ENCODE measurements at places on chromosomes 3 and 15.

DNA sequence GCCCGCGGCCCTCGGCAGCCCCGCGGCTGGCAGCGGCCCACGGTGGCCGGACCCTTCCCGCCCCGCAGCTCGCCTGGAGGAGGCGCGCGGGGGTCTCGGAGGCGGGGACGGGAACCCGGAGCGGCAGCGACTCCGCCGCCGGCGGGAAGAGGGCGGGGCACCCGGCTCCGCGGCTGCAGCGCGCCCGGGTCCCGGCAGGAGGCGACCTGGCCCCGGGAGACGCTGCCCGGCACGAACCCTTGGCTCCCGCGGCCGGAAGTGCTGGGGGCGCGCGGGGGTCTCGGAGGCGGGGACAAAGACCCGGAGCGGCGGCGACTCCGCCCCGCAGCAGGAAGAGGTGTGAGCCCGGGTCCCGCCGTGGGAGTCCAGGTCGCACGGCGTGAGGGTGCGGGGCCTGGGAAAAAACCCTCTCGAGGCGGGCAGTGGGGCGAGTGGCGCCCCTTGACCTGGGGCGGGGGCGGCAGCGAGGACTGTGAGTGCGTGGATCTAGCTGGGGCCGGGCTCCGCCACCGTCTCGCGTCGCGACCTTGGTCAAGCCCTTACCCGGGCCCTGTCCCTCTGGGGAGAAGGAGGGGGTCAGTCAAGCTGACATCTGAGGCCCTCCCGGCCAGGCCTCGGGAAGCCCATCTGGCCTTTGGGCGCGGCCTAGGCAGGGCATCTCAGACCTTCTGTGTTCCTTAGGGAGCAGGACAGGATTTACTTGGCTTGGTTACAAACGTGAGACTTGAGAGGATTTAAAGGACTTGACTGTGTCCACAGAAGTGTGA, at the start of gene CIB2:
TSS of gene CIB2 (minus strand) at position 151 of the 767 bp plus-strand sequence. CDS start 230 bp downstream, outside the sequence.
- peak; percentile 42 for DNase-seq

DNA sequence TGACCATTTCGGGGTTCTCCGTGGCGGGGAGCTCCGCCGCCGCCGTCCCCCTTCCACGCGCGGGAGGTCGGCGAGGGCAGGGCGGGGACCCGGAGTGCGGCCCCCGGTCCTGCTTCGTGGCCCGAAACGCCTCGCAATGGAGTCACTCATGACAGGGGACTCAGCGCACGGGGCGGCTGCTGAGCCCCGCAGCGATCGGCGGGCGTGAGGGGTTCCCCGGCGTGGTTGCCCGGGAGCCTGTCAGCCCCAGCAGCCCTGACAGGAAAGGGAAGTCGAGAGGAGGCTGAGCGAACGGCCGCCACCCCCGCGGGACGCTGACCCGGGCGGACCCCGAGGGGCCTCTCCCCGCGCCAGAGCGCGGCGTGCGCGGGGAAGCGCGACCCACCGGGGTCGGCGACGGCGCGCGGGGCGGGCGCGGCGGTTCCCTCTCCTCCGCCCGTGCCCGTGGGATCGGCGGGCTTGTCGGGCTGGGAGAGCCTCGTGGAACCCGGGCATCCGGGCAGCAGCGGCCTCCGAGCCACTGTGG, 564 bp upstream of the PIGZ start:
- no peak for DNase-seq

- no peak for DNase-seq
These were observed 69.4 kb upstream of the PLXNA1 start for GRCh38 chr3:126913524-126913923.

DNA sequence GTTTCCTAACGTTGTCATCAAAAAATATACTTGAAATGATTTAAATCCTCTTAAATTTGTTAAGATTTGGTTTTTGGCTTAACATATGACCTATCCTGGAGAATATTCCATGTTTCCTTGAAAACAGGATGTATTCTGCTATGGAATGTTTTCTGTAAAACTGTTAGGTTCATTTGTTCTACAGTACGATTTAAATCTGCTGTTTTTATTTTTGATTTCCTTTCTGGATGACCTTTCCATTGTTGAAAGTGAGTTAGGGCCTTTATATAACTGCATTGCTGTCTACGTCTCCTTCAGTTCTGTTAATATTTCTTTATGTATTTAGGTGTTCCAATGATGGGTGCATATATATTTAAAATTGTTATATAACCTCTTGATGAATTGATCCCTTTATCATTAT, 465.3 kb upstream of the ALCAM start:
- no peak for DNase-seq

GRCh38 chr15:92683511-92683834, 27.9 kb upstream of the FAM174B start:
- DNase-seq: no peak

DNA sequence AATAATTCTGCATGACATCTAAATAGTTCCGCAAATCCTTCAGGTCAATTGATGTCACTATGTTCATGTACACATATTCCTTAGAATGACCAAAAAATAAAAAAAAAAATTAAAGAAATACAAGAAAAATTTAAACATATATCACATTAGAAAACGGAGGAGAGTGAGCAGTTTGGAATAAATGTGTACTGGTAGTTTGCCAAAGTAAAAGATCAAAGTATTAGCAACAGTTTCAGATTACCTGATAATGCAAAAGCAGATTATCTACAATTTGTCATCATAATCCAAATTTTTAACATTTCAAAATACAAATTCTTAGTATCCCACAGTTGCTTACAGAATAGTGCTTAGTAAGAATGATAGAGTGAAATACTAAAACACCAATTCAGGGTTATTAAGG, 1.9 kb downstream of the DLG1 start:
- no peak for DNase-seq

GRCh38 chr3:104519068-104519467, 847.6 kb upstream of the ALCAM start:
- no peak for DNase-seq

DNA sequence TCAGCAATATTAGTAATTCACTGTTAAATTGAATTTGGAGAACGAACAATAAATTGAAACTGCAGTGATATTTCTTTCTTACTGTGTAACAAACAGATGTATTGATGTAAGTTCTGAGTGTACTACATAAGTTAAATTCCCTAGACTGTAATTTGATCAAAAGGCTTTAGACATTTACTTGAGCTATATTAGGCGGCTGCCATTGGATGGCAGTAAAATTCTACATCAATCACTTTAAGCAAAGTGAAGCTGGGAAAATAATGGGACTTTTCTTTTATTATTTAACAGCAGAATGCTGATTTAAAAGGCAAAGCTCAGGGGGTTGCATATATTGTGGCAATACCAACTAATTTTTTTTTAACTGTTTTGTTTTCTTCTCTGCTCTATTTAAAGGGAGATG, 212.6 kb upstream of the PLSCR5 start:
- peak; percentile 57 for DNase-seq

- no peak for DNase-seq
These were observed 272.8 kb upstream of the POU1F1 start for GRCh38 chr3:87549208-87549607.

DNA sequence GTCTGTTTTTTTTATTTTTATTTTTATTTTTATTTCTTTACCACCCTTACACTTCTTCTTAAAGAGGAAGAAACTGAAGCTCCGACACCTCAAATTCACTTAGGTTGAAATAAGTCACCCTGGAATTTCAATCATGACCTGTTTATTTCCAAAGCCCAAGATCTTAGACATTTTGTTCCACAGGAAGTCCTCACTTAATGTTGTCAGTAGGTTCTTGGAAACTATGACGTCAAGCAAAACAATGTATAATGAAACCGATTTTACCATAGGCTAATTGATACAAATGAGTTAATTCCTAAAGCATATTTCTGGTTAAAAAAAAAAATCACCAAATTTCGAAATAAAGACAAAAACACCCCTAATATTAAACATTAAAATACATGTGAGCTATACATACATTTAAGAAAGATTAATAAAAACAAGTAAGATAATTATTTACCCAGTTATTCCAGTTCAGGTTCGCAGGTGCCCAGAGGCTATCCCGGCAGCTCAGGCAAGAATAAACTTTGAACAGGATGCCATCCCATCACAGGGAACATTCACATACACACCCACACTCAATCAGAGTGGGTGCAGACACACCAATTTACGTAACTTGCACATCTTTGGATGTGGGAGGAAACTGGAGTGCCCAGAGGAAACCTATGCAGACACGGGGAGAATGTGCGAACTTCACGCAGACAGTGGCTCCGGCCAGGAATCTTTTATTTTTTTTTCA, 391.0 kb downstream of the RAP2B start:
- DNase-seq: no peak

DNA sequence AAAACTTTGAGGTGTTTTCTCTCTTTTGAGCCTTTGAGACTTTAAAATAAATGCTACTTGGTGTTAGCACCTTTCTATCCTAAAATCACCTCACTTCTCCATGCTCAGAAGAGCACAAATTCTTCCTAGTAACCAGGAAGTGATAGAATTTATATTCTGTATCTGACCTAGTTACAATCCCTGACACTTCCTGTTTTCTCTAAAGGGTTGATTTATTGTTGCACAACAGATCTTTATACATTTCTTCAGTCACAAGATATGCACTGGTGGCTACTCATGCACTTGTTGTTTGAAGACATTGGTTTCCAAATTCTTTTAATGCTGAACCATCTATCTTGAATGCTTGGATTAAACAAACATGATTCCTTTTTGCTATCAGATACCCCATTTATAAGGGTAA, 47.2 kb upstream of the CNTN3 start:
- no peak for DNase-seq

DNA sequence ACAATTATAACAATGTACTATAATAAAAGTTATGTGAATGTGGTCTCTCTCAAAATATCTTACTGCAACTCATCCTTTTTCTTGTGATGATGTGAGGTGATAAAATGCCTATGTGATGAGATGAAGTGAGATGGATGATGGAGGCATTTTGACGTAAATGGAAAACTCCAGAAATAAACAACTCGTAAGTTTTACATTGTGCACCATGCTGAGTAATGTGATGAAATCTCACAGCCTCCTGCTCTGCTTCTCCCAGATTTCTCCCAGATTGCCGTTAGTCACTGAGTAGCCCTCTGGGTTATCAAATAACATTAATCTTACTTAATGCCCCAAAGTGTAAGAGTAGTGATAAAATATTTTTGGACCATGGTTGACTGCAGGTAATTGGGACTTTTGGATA, 64.8 kb upstream of the SLCO2A1 start:
- DNase-seq: peak; percentile 43

GRCh38 chr3:106817706-106818105, 559.5 kb upstream of the CCDC54 start:
- no peak for DNase-seq
